ENCODE measurements at places on chromosomes 1 and 21.
A peak's percentile ranks its signal among the peaks of the same experiment; 100 is the strongest.

DNA sequence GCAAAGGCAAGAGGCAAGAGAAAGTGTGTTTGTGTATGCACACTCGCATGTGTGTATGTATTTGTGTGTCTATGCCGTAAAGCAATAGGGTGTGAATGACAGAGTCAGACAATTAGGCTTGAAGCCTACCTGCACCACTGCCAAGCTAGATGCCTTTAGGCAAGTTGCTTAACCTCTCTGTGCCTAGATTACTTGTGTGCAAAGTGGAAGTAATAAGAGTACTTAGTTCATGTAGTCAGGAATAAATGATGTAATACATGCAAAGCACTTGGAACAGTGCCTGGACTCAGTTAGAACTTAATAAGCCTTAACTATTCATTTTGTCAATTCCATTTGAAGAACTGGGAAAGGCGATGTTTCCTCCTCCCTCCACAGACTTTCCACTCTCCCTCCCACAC lies 31.7 kb downstream of the LAMB3 start:
- no peak for DNase-seq

GRCh38 chr1:233295237-233295974 lies at the start of gene PCNX2:
TSS of gene PCNX2 (minus strand) at chr1:233295725. CDS start at chr1:233295478, 247 bp downstream.
- DNase-seq = peak; percentile 22

GRCh38 chr1:83978056-83978455 lies 20.9 kb downstream of the TTLL7 start:
- no peak for DNase-seq

DNA sequence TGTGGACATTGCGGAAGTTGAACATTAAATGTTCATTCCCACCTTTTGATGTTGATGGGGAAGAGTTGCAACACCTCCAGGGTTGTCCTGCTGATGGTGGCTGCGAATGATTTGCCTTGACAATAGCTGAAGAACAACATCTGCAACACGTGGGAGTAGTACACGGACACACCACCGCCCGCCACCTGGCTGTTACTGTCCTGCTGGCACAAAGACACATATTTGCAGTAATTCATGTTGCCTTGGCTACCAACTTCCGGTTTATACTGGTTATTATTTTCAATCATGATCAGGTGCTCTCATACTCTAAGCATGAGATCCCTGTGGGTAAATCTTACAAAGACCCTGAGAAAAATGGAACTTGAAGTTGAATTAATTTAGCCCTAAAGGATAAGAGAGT lies 55.2 kb downstream of the UBR4 start:
- DNase-seq = no peak

DNA sequence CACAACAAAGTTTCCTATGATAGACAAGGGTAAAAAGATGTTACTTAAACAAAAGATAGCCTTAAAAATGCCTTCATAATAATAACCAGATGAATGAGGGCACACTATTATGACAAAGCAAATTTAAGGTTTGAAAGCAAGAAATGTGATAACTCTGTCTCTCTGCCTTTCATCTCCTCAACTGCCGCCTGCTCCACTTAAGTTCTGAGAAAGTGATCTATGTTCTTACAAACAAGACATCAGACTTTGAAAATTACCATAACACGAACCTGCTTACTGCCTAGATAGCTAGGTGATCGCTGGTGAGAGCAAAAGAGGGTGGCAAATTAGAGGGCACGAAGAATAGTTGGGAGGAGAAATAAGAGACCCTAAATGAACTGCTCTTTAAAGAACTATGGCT lies 13.2 kb downstream of the C21orf91 start:
- DNase-seq = no peak

DNA sequence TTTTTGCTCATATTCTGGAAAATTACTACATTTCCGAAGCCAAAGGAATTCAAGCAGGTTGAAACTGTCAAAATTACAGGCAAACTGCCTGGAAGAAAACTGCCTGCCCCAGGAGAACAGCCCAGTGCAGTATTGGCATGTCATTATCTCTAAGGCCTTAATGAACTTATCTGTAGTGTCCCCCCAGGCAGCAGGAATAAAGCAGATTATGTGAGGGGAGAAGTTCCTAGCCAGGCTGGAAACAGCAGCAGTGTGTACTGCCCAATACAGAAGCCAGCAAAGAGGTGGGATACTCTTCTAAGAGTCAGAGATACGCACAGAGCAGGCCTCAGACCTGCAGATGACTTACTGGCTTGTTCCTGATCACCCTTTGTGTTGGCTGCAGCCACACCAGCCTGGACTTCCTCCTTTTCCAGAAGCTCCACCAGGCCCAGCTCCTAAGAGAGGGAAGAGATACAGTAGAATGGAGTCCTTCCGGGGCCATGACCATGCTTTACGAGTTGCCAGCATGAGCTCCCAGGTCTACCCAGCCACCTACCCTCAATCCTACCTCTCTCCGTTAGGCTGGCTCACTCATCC lies 11.7 kb downstream of the IQGAP3 start:
- no peak for DNase-seq

GRCh38 chr21:36188081-36188681 lies 31.6 kb downstream of the DOP1B start:
- DNase-seq = no peak

DNA sequence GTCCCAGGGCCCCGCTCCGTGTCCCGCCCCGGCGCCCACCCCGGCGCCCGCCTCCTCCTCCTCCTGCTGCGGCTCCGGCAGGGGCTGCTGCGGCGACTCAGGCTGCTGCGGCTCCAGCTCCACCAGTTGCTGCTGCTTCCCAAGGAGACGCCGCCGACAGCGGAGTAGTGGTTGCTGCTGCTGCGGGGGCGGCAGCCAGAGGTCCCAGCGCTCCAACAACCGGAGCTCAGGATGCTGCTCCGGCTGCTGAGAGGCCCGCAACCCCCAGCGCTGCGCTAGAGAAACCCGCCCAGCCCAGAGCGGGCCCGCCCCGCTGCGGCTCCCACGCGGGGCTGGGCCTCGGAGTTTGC lies 1.1 kb downstream of the CRCT1 start:
- DNase-seq = no peak

DNA sequence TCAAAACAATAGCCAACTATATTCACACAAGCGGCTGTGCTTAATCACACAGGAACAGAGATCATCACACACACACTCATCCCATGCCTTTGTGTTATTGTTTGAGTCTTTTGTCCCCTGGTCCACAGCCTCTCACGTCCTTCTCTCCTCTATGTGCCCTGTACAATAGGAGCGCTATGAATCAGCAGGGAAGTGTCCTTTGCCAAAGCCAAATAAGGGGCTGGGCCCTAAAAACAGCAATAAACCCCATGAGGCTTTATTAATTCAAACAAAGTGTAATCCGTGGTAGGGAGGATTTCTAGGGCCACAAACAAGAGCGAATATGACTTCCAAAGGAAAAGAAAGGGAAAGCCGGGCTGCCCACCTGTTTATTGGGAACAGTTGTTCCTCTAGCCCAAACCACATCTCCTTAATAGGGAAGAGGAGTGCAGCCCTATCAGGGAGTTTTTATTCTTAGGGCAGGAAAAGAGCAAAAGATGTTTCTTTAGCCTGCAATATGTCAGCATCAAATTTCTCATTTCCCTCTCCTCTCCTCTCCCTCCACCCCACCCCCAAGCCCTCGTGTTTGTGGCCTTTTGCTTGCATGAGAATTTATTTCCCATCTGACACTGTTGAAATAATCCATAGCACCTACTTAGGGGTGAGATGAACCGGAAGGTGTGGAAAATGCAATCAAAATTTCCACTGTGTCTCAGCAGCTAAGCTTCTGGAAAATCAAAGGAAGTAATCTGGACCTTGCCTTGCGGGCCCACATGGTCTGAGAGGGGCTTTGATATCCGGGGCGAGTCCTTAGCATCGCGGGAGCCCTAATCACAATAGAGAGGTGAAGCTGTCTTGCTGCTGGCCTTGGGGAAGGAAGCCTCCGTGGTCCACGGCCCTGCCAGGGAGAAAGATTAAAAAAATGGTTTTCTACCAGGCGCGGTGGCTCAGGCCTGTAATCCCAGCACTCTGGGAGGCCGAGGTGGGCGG lies 45.3 kb upstream of the ITPKB start:
- DNase-seq = no peak

GRCh38 chr1:220500372-220500771 lies 27.6 kb upstream of the MARK1 start:
- no peak for DNase-seq

DNA sequence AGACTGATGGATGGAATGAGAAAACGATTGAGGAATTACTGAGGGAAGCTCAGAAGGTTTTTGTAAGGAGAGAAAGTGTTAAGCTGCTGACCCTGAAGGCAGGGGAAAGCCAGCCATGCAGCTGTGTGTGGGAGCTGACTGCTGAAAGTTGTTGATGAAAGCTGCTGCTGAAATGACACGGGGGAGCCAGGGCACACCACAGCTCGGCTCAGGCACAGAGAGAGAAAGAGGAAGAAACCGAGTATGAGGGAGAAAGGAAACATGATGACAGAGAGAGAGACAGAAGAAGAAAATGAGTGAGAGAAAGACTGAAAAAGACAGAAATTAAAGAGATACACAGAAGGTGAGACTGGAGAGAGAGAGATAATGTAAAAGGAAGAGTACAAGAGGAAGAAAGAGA lies 115.5 kb downstream of the LRRC53 start:
- no peak for DNase-seq

DNA sequence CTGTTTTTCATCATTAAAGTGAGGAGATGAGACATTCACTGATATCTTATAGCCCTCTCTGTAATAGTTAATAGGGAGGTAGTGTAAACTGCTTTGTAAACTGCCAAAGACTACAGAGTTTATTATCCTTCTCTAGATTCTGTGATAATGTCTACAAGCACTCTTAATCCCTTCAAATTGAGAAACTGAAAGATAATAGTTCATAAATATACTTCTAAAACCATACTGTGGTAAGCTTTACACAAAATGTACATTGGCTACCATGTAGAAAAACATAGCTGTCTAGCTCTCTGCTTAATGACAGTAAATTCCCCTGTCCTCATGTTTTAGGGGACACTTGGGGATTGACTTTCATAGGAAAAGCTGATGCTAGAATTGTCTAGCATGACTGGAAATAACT lies 39.6 kb downstream of the CXADR start:
- no peak for DNase-seq

GRCh38 chr1:185733818-185734735 lies at the start of gene HMCN1:
TSS of gene HMCN1 (plus strand) at chr1:185734391. CDS start at chr1:185734780, 389 bp downstream.
- no peak for DNase-seq

DNA sequence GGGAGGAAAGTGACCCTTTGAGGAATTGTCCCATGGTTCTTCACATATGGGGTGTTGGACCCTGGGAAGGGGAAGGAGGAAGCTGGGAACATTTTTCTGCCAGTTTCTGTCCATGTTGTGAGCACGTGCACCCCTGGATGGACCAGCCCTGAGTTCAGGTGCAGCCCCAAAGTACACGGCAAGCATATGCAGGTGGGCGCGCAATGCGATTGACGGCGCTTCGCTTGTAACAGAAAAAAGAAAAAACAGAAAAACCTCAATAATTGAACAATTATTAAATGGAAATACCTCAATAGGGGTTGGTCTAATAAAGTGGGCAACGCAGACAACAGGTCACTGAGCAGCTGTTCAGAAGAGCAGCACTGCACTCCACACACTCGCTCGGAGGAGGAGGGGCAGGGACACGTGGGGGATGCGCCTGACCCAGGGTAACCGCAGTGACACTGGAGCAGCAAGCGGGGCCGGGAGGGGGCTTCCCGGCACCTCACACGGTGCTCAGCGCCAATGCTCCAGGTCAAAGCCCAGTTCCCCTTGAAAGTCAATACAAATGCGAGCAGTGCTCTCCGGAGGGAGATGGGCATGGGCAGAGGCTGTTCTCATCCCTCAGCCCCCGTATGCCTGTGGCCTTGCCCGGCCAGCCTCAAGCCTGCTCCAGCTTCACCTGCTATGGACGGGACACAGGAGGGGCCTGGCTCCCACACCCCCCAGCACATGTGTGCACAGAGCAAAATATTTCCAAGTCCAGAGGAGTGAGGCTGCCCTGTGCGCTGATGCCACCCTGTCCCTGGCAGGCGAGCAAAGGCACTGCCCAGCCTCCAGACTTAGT lies 6.6 kb upstream of the ACTRT2 start:
- DNase-seq = no peak

DNA sequence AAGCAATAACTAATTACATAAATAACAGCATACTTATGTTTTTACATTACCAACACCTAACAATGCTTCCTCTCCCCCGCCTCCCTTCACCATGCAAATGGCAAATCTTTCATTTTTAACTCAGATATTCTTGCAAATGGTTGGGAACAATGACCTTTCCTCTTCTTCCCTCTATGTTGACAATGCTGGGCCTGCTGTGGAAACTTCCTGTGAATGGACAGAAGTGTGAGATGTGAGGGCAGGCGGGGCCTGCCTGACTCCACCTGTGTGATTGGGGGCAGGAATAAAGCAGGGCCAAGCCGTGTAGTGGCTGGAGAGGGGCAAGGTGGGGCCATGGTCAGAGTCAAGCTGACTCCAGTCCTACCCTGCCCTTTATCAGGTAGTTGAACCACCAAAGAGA lies 289.6 kb downstream of the RPS6KC1 start:
- no peak for DNase-seq

GRCh38 chr1:3821004-3821403 lies 24.7 kb upstream of the LRRC47 start:
- DNase-seq = no peak

DNA sequence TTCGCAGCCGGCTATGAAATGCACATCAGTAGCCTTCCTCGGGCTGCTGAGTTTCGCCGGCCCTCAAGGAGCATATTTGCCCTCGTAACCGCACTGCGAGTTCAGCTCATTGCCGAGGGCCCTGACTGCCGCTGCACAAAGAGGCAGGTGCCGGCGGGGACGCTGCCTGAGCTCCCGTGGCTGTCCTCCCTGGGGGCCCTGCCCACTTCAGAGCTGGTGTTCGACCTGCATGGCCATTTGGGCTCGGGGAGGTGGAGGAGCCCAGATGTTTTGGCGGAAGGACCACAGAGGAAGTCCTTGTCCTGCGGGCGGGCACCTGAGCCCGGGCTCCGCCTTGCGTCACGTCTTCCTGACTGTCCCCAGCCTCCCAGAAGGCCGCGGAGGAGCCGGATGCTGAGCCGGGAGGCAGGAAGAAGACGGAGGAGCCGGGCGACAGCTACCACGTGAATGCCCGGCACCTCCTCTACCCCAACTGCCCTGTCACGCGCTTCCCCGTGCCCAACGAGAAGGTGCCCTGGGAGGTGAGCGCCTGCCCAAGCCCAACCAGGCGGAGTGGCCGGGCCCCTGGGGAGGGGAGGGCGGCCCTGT lies 29.9 kb upstream of the LRRC3 start:
- DNase-seq = no peak

- no peak for DNase-seq
These were observed 47.9 kb downstream of the LAMC1 start for GRCh38 chr1:183070923-183071618.

DNA sequence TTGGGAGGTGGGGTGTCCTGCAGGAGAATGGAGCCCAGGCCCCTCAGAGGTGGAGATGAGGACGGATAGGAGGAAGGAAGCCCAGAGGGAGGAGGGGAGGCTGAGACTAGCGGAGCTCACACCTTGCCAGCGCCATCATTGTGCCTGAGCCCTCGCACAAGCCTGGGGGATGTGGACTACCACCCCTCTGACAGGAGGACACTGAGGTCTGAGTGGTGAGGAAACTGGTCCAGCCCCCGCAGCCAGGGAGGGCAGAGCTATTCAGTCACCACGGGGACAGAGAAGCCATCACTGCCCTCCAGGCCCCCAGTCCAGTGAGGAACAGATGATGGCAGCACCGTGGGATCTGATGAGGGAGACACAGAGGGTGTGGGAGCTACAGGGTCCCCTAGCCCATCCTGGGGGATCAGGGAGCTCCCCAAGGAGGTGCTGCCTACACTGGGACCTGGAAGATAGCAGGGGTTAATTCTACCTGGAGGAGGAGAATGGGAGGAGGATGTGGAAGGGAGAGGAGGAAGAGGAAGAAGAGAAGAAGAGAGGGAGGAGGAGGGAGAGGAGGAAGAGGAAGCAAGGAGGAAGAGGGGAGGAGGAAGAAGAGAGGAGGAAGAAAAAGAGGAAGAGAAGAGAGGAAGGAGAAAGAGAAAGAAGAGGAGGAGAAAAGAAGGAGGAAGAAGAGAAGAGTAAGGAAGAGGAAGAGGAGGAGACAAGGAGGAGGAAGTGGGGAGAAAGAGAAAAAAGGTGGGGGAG lies 31.0 kb downstream of the MATN1 start:
- DNase-seq = no peak

Data from esophagus squamous epithelium (tissue), 5 donors.